HCT116 (cell line): ENCODE measurements at places on chromosomes 6 and 20. TPM values are rescaled to one million over a fixed set of nuclear protein-coding genes. Genes with fewer than 3 reads are reported as not detected.
A peak's percentile ranks its signal among the peaks of the same experiment; 100 is the strongest.

DNA sequence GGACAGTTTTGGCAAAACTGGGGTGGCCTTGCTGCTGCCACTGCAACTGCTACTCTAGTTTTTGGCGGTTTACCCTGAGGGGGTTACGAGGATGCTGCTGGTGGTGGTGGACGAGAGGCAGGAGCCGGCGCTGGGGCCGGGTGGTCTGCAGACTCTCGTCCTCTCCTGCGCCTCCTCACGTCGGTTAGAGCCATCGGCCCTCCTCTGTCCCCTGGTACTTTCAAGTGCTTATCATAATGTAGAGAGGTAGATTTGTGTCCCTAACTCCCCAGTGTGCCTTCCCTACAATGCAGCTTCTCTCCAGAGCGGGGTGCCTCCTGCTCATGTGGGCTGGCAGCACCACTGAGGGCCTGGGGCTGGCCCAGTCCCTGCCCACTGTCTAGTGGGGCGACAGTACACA is 25.9 kb downstream of the PNLDC1 start:
- no peak for DNase-seq

The TRIM40 gene
- not detected for total RNA-seq

- no peak for DNase-seq
Measured at GRCh38 chr6:43005844-43006243, 7.9 kb downstream of the MEA1 start.

DNA sequence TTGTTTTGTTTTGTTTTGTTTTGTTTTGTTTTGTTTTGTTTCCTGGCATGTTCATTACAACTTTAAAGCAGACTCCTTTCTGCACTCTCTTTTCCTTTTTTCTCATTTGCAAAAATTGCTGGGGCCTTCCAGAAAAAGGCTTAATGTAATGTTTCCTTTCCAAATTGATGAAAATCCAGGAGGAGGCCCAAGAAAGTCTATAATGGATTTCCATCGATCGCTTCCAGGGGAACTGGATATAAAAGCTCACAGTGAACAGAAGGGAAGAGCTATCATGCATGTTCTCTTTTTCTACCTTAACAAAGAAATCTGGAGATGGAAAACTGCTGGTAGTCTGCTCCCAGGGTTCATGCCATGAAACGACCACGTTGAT is 28.7 kb downstream of the ISM1 start:
- no peak for DNase-seq

The RHAG gene
- total RNA-seq = 0.57 TPM

- peak; percentile 10 for DNase-seq
Measured at GRCh38 chr6:89944826-89945407, 50.6 kb downstream of the GJA10 start.

The CTSA gene
- 109 TPM for total RNA-seq

DNA sequence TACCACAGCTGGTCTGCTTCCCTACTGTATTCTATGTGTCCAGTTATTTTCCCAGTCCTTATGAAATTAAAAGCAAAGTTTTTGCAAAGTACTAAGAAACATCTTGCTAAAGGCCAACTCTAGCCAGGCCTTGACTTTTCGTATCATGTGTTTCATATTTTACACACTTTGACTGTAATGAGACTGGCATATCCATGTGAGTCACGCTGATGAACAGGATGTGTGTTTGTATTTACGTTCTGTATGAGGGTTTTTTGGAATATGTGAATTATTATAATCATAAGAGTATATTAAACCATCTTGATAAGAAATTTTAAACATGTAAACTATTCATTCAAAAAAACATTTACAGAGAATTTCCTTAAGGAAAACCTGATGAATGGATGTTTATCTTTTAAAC is 59.7 kb downstream of the EYA4 start:
- DNase-seq = no peak

The GLO1 gene
- total RNA-seq = 191 TPM

The TAAR8 gene
- total RNA-seq = not detected

- no peak for DNase-seq
Measured at GRCh38 chr20:63898882-63899558, 4.1 kb downstream of the DNAJC5 start.

The ARMH2 gene
- total RNA-seq = not detected

The CST3 gene
- 181 TPM for total RNA-seq

- no peak for DNase-seq
Measured at GRCh38 chr6:159973406-159973805, 4.5 kb downstream of the IGF2R start.

DNA sequence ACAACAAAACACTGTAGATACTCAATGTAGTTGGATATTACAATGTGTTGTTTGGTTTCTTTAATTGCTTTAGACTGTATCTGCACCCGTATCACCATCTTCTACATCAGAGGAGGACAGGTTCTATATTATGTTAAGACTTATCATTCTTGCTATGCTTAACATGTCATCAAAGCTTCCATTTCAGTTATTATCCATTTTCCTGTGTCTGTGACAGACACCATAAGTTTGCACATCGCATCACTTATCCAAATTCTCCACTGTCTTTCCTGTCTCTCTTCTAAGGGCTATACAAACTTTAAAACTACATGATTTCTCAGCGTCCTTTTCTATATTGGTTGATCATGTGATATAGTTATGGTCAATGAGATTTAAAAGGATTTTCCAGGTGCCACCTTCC is 719.0 kb downstream of the TBC1D32 start:
- DNase-seq = no peak

GRCh38 chr6:165726290-165726875 is 63.3 kb upstream of the PDE10A start:
- DNase-seq = no peak

DNA sequence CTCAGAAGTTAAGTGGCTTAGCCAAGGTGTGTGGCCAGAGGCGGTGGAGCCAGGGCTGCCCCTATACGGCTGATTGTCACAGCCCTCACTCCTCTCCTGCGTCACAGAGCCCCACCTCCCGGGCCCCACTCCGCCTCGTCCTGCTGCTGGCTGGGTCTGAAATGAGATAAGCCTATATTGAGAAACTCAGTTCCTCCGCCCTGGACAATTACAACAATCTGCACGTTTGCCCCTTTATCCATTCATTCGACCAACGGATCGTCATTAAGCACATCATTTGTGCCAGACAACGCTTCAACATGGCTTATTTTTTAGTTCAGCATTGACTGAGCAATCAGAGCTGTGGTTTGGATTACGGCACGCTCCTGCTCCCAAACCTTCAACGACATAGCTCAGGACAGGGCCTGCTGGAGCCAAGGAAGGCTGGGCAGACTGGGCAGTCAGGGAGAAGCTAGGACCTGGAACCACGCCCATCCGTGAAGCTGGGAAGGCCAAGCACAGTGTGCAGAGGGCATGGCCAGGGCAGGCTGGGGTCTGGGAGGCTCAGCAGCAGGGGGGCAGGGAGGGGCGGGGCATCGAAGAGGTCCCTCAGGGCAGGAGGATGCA is 16.6 kb upstream of the EZR start:
- no peak for DNase-seq

The HEBP2 gene
- 51.6 TPM for total RNA-seq

DNA sequence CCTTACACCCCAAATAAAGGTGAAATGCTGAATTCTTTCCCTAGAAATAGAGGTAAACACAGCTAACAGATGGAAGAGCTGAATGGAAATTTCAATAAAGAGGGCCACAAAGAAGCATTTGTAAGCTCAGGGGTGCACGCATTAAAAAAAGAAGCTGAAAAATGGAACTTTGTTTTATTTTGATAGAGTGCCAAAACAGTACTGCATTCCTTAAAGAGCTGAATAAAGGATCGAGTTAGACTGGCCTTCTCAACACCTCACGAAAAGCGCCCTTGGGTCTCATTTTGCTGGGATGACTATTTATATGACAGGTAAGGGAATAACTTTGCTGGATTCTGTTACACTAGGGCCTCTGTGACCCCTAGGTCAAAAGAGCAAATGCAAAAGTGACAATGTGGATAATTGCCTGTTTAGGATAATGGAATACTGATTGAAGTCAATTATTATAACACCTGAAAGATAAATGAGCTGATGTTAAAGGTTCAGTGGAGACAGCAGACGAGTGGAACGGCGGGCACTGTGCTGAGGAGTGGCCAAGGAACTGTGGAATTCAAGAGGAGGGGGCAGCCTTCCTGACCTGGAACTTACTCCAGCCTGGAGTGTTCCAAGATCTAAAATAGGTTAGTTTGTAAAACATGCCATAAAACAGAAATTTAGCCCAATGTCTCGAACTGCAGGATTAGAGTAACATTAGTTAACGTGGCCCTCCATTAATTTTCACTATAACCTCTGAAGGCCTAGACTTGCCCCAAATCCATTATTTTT is 168.4 kb downstream of the FOXC1 start:
- DNase-seq = no peak

DNA sequence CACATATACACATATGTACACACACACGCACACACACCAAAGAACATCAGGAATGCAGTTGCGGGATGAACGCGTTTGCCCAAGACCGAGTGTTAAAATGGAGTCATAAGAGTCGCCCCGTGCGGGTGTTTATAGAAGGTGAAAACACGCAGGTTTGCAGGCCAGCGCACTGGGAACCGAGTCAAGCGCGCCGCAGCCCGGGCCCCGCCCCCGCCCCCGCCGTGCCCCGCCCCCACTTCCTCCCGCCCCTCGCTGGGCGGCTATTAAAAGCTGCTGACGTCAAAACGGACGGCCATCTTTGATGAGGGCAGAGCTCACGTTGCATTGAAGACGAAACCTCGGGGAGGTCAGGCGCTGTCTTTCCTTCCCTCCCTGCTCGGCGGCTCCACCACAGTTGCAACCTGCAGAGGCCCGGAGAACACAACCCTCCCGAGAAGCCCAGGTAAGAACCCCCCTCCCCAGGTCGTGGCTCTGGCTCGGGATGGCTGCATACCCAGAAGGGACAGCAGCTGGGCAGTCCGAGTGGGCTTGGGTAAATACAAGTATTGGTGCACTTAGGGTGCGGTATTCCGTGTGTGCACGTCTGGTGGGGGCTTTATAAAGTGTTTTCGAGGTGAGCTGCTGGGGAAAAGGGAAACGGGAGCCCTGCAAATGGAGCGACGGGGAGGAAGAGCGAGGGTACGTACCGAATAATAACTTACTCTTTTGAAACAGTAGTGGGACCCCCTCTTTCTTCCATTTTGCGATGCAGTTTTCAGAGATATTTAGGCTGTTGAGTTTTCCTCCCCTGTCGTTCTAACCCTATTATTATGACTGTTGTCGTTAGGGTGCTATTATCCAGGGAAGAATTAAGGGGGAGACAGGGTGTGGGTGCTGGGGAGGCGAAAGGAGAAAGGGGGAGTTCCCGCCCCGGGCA is at the start of gene SNAP25:
SNAP25 (plus strand) TSS at position 295 of the 916 bp plus-strand sequence. CDS start 56,662 bp downstream, outside the sequence.
- peak; percentile 54 for DNase-seq

DNA sequence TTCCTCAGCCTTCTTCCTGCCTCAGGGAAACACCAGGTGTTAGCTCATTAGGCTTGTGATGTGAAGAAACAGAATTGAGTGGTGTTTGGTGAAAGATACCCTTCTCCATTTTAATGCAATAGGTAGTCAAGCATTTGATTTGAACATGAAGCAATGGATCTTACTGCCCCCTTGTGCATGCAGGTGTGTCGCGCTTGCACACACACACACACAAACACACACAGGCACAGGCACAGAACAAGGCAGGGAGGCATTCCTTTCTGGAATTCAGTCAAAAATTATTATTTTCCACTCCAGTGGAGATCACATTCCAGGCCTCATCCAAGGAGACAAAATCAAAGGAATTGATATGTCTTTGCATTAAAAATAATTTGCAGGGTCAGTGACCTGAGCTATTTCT is 667.0 kb upstream of the MARCKS start:
- peak; percentile 8 for DNase-seq
